Smooth muscle cell of the umbilical artery (primary cell): ENCODE measurements at places on chromosomes 12 and 14. TPM values are rescaled to one million over a fixed set of nuclear protein-coding genes. Genes with fewer than 3 reads are reported as not detected.

The FLRT2 gene
- 50.6 and 87.9 TPM in 2 replicates for total RNA-seq

The SLC38A6 gene
- 33.6 and 60.6 TPM in 2 replicates for total RNA-seq

The ORMDL2 gene
- total RNA-seq = 16.1 and 19.9 TPM in 2 replicates

The KERA gene
- not detected in 2 replicates for total RNA-seq

The FRS2 gene
- total RNA-seq = 54.9 and 78.1 TPM in 2 replicates

The GPX2 gene
- not detected in 2 replicates for total RNA-seq

The MYH7 gene
- total RNA-seq = not detected in 2 replicates
